ENCODE measurements at places on chromosomes 16 and 17.

DNA sequence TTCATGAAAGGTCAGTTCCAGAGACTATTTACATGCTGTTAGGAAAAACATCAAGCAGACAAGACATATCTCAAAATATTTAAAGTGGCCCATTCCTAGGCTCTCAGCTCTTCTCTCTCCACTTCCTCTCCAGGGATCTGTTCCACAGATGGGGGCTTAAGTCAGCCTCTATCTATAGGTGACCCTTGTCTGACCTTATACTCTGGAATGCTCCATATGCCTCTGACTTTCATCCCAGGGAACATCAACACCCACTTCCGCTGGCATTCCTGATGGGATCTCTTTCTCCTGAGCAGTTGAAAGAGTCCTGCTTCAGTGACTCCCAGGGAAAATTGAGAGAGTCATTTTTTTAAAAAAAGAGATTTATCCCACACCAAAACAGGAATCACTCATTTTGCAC lies 11.5 kb upstream of the WIPI1 start:
- no peak for DNase-seq

DNA sequence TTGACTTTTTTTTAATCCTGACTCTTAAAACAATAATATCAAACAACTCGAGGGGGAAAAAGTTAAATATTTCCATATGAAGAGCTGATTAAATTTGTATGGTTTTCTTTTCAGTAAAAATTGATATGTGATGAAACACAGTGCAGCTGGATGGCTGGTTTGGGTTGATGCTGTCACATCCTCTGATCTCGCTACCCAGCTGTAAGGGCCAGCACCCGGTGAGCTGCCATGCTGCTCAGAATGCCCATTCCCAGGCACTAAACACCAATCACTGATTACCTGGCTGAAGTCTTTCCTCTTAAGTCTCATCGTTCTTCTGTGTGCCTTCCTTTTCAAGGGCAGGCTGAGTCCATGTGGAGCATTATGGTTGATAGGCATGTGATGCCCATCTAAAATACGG lies 234.3 kb downstream of the IRX3 start:
- DNase-seq: no peak

DNA sequence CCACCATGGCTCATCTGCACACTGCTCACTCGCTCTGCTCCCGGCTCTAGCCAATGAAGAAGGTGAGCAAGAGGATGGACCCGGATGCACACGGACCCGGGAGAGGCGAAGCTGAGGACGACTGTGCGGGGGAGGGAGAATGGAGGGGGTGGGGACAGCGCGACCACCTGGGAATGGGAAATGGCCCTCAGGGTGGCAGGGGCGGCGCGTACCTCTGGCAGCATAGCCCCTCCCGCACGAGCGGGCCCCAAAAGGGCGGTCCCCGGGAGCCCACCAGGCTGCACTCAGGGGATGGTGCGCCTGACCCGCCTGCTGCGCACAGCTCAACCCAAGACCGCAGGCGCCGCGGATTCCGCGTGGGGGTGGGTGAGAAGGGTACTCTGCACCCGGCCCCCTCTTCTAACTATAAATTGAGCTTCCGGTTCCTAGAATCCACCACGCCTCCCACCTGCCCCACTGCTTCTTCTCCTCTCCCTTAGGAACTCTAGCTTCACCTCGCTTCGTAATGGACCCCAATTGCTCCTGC lies 6.1 kb downstream of the MT1H start:
- peak; percentile 31 for DNase-seq

GRCh38 chr17:79214940-79215604 lies 140.4 kb downstream of the ENGASE start:
- DNase-seq: no peak

Data from right kidney (tissue), 9 donors.